ENCODE measurements at places on chromosomes 6 and 20.

- DNase-seq = peak; percentile 92
These were observed at the start of gene PTPRA for GRCh38 chr20:2873010-2873746. Gene PTPRA (plus strand): TSS chr20:2873481. CDS start chr20:2964278, 90,797 bp downstream.

GRCh38 chr6:159788753-159789376, 537 bp downstream of the TCP1 start:
- peak; percentile 25 for DNase-seq

DNA sequence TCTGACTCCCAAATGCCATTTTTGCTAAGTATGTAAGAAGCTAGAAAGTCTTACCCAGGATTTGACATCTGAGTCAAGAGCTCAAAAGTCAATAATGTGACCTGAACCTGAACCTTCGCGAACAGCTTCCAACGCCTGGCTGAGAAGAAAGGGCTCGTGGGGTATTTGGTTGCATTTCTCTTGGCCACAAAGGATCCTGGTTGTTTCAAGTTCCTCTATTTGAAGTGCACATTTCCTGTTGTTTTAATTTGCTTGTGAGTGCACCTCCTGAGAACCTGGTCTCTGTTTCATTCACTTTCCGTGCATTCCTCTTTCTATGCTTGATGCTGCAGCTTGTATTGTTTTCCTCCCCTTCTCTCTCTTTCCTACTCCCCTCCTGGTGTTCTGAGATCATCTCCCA, 212.5 kb downstream of the FOXA2 start:
- no peak for DNase-seq

- no peak for DNase-seq
These were observed 174.6 kb downstream of the ZDHHC14 start for GRCh38 chr6:157555455-157556143.

DNA sequence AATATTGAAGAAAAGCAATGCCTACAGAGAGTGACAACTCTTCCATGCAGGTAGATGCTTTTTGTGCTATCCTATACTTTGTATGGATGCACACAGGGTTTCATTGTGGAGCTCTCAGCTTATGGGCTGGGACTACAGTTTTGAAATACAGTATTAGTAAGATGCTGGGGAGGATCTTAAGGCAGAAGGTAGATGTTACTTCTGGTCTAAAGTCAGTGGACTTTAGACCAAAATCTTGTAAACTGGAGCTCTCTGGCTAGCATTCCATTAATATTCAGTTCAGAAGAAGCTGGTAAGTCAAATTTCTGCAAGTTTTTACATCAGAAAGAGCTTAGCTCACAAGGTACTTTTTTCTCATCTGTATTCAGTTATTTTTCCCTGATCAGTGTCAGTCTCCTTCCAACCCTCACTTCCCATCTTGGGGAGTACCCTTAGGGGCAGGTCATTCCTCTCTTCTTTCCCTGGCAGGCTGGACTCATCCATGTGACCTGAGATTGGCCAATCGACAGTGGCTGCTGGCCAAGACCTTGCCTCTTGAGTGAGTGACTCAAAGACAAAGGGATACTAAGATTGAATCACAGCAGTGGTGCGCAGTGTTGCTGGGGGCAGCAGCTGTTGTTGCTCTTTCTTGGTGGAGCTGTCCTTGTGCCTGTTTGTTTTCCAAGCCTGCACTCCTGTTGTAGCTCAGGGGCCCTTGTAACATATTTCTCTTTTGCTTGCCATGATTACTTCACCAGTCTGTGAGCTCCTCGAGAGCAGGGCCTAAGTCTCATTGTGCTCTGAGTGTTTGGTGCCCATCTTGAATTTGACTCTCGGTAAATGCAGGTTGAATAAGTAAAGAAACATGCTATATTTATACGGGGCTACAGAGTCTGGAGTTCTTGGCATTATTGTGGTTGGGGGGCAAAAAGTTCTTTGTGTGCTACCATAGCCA, 2.8 kb upstream of the PHF20 start:
- peak; percentile 95 for DNase-seq

- DNase-seq = no peak
These were observed 622.4 kb downstream of the BCKDHB start for GRCh38 chr6:80728830-80729229.

- DNase-seq = no peak
These were observed 2.9 kb downstream of the KIF25 start for GRCh38 chr6:168000198-168001028.

GRCh38 chr6:147805155-147805554, 296.7 kb downstream of the SAMD5 start:
- no peak for DNase-seq

DNA sequence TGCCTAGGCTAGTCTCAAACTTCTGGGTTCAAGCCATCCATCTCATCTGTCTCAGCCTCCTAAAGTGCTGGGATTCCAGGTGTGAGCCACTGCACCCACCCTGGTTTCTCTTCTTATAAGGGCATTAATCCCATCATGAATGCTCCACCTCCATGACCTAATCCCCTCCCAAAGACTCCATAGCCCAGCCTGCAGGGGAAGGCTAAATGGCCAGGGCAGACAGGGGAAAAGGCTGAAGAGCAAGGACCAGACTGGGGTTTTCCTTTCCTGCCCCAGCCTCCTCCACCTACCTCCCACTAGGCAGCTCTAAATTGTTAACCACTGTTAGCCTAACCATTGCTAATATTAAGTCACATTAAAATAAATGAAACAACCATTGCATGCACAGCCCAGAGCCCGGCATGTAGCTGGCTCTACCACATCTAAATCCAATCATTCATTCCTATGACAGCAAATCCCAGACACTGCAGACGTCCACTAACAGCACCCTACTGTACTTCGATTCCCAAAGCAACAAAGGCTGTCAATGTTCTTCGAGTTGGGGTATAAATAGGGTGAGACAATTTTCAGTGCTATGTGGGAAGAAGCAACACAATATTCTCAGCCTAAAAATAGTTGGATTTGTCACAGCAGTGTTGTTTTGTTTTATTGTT, 243.2 kb upstream of the ARID1B start:
- no peak for DNase-seq

DNA sequence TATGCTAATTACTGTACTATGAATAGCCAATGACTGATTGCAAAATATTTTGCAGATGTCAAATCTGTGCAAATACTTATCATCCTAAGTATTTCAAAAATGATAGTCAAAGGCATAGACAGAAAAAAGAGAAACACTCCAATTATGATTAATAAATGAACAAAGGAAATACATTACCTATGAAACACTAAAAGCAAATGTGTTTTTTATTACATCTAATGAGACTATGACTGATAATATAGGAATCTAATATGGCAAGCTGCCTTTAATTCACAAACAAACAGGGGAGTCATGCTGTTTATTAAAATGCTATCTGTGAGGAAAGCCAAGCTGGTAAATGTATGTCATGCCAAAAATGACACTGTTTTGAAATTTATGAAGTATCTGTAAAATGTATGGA, 713.2 kb upstream of the NRSN1 start:
- peak; percentile 21 for DNase-seq

DNA sequence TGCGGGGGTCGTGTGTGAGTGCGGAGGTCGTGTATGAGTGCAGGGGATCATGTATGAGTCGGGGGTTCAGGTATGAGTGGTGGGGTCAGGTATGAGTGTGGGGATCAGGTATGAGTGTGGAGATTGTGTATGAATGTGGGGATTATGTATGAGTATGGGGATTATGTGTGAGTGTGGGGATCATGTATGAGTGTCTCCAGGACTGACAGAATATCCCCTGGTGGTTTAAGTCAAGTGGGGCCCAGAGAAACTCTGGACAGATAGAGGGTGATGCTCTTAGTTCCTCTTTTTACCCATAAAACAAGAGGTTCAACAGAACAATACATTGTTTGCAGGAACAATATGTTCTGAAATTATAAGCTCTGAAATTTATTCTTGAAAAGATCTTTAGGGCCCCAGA, 131.9 kb downstream of the UST start:
- no peak for DNase-seq

DNA sequence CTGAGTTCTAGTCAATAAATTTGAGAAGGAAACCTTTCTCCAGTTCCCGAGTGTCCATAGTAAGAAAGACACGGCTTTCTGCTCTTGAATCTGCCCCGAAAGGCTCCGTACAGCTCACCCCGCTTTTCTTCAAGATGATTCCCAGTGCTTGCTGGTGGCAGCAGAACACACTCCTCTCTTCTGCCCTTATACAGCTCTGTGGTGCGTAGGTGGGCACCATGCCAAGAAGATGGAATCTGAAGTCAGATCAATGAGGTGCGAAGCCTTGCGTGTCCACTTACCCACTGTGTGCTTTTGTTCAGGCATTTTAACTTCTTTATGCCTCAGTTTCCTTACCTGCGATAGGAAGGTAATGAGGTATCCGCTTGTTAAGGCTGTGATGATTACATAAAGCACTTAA, 142.2 kb downstream of the WDR27 start:
- DNase-seq = peak; percentile 39

DNA sequence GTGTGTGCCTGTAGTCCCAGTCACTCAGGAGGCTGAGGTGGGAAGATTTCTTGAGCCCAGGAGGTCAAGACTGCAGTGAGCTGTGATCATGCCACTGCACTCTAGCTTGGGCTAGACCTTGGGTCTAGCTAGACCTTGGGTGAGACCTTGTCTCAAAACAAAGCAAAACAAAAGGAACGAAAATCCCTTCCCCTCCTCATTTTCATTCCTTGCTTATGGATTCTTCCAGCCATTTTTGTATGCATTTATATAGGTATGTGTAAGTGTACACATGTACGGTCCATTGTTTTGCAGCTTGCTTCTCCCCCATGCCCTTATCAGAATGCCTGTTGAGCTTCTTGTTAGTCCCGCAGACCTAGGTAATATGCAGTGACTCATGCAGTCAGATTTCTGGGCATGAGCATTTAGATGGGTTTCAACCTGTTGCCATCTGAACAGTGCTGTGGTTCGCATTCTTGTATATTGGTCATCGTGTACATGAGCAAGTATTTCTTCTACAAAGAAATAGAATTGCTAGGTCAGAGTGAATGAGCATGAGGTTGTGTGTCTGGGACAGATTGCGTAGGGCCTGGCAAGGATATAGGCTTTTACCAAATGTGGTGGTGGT, 73.2 kb downstream of the ATRN start:
- peak; percentile 40 for DNase-seq

DNA sequence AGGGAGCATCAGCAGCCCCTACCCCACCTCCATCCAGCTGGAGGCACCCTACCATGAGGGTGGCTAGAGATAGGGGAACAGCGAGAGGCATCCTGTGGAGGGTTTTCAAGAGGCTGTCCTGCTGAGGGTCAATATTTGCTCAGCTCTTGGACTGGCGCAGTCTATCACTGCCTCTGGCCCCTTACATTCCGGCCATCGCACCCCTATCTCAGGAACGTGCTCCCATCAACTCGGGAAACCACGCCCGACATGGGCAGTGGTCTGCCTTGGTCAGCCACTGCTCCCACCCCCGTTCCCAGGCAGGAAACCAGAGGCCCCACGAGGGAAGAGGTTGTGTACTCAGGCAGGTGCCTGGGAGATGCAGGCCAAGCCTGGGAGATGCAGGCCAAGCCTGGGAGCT, 57.9 kb downstream of the VEGFA start:
- DNase-seq = no peak

GRCh38 chr6:39330476-39330875, 8.0 kb upstream of the KCNK16 start:
- no peak for DNase-seq

GRCh38 chr6:139553916-139554315, 179.5 kb upstream of the CITED2 start:
- DNase-seq = no peak

- no peak for DNase-seq
These were observed 348.4 kb downstream of the KIF16B start for GRCh38 chr20:16224836-16225235.

- peak; percentile 72 for DNase-seq
These were observed 39.6 kb downstream of the ADAT2 start for GRCh38 chr6:143410859-143411270.

GRCh38 chr6:157993076-157993475, 11.4 kb downstream of the SYNJ2 start:
- no peak for DNase-seq

- DNase-seq = no peak
These were observed 29.4 kb downstream of the MARCKS start for GRCh38 chr6:113886512-113886911.

DNA sequence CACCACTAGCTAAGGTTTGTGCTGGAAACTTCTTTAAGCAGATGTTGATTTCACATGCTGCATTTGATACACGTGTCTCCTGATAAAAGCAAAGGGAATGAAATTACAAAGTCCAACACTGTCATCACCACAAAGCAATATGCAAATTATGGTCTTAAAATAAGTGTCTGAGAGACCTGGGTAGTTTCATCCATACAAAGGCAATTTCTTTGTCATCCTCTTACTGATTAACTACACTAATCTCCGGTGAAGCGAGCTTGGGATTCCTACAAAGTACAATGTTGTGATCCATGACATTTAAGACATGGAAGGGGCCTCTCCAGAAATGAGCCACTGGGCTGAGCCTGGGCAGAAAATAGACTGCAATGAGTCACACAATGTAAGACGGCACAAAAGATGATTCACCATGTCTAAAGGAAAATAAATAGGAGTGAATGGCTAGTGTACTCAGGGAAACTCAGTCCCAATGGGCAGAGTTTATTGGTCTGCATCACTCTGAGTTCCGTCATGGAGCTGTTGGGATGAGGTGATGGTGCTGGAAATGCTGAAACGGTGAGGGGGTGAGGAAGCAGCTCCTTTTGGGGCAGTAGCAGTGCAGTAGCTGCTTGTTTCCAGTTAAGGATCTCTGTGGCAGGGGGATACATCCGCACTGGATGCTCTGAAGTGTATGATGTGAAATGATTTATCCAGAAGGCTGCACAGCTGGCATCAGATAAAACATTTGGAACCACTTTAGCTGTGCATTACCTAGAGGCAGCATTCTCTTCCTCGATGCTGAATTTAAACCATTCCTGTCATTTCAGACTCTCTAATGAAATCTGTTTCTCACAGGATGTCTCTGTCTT, 103.3 kb downstream of the IBTK start:
- peak; percentile 98 for DNase-seq

DNA sequence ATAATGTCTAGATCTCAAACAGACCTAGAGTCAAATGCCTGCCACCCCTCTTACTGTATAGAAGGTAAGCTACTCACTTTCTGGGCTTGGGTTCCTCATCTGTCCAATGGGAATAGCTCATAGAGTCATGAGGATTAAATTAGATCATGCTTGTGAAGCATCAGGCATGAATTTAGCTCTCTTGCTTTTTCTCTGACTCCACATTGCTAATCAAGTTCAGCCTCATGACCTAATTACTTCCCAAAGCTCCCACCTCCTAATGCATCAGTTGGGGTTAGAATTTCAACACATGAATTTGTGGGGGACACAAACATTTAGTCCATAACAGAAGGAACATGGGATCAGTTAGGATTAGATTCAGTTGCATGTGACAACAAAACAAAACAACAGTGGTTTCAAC, 4.6 kb upstream of the DDX27 start:
- DNase-seq = no peak

GRCh38 chr20:41701588-41702348, 83.6 kb upstream of the CHD6 start:
- peak; percentile 54 for DNase-seq

- peak; percentile 52 for DNase-seq
These were observed 34.0 kb downstream of the TRERF1 start for GRCh38 chr6:42417641-42418112.

GRCh38 chr20:252801-253200, 4.7 kb upstream of the DEFB132 start:
- no peak for DNase-seq

- DNase-seq = no peak
These were observed 36.8 kb downstream of the GFOD1 start for GRCh38 chr6:13450628-13451027.

- DNase-seq = no peak
These were observed 84.1 kb downstream of the GINS1 start for GRCh38 chr20:25491446-25492038.

- no peak for DNase-seq
These were observed 31.5 kb upstream of the GCM1 start for GRCh38 chr6:53179961-53180651.

- peak; percentile 71 for DNase-seq
These were observed 1021.6 kb upstream of the FLRT3 start for GRCh38 chr20:15359056-15359455.

GRCh38 chr6:157549468-157549745, 168.4 kb downstream of the ZDHHC14 start:
- no peak for DNase-seq
